ENCODE measurements at places on chromosomes 7 and 10. TPM values are rescaled to one million over a fixed set of nuclear protein-coding genes. Genes with fewer than 3 reads are reported as not detected.

DNA sequence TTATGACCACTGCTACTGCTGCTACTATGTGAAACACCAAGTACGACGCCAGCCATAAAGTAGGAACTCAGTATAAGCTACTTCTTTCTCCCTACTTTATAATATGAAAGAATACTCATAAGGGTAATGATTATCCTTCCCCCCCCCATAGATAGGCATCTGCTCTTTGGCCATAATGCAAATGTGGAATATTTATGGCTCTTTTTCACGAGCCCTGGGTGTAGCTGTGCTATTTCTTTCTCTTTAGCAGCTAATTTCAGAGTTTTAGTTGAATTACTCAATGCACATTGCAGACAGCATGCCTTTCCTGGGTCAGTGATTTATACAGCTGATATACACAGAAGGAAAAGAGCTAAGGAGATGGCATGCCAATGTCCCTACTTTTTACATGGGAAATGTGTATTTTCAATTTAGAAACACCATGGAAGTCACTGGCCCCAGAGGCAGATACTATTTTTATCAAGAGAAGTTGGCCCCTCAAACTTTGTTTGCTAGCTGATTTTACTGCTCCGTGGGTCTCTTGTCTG lies 234.1 kb upstream of the KIAA1217 start:
- no peak overlapping the region for H3K27ac ChIP-seq
- no peaks in the 10 kb centered on the region for H3K4me1 ChIP-seq

TEX47 gene
- not detected for total RNA-seq

- no peak overlapping the region for H3K4me3 ChIP-seq
- no peaks in the 10 kb centered on the region for H3K27me3 ChIP-seq
- no peaks in the 10 kb centered on the region for H3K4me1 ChIP-seq
- DNase-seq, result no peak
- H3K36me3 ChIP-seq, result no peaks in the 10 kb centered on the region
Observed at GRCh38 chr10:125911145-125911544, 14.8 kb downstream of the FANK1 start.

CNNM1 gene
- total RNA-seq, result 0.17 TPM

GBX1 gene
- not detected for total RNA-seq

- no peaks in the 10 kb centered on the region for H3K36me3 ChIP-seq
- H3K27ac ChIP-seq, result no peak overlapping the region
- no peak overlapping the region for H3K4me3 ChIP-seq
- H3K27me3 ChIP-seq, result no peaks in the 10 kb centered on the region
- no peaks in the 10 kb centered on the region for H3K4me1 ChIP-seq
Observed at GRCh38 chr7:83593921-83594475, 54.9 kb downstream of the SEMA3E start.

ATG9B gene
- total RNA-seq, result 3.8 TPM

DNA sequence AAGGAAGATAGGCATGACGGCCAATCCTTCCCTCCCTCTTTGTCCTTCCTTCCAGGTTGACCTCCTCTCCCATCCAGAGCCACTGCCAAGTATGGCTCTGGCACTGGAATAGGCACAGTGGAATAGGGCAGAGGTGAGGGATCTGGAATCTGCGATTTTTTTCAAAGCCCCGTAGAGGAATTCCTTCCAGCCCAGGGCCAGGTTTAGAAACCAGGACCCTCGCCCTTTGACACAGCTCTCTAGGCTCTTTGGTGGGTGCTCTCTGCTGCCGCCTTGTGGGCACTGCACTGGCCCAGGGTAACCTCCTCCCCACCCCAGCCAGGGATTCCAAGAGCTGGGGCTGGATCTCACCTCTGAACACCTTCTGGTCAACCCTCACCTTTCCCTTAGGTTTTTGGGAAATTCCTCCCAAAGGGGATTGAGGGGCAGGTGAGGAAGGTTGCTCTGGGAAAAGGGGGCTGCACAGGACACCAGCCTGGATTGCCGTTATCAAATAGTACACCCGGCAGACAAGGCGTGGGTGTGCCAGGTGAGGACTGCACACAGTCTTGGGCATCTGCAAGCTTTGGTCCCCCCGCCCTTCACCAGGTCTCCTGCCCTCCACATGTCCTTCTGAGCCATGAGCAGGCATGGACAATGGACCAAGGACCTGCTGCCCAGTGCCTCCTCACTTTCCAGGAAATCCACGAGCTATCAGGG lies 22.8 kb downstream of the C10orf105 start:
- no peaks in the 10 kb centered on the region for H3K36me3 ChIP-seq
- no peak overlapping the region for H3K27ac ChIP-seq
- peaks cover 73% of the 10 kb centered on the region for H3K4me1 ChIP-seq
- no peak overlapping the region for H3K4me3 ChIP-seq
- H3K27me3 ChIP-seq, result no peaks in the 10 kb centered on the region
- DNase-seq, result peak; percentile 90

- H3K36me3 ChIP-seq, result no peaks in the 10 kb centered on the region
- H3K27ac ChIP-seq, result peak overlapping the region; percentile 86
Observed at GRCh38 chr7:106065575-106066500, 46.3 kb downstream of the SYPL1 start.

DNA sequence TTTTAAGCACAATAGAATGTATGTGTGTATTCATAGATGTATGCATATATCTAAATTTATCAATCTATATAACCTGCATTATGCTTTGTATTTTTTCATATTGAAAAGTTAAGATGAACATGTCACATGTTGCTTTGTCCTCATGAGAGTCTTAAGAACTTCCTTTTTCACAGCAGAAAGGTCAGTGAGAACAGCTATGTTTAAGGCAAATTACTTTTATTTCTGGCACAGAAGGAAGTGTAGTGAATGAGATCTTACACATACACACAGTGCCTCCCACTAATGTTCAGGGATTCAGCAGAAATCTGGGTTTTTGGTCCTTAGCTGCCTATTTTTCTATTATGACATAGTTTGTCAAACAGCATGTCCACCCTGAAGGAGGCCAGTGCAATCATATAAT lies 134.8 kb downstream of the TMEM26 start:
- H3K27me3 ChIP-seq, result no peaks in the 10 kb centered on the region
- H3K4me1 ChIP-seq, result peaks cover 10% of the 10 kb centered on the region

GRCh38 chr7:121447243-121447910 lies 51.3 kb upstream of the FAM3C start:
- H3K27me3 ChIP-seq, result no peaks in the 10 kb centered on the region
- H3K4me3 ChIP-seq, result no peak overlapping the region
- H3K4me1 ChIP-seq, result peaks cover 3% of the 10 kb centered on the region
- DNase-seq, result no peak

GRCh38 chr10:54985732-54986131 lies 184.7 kb upstream of the PCDH15 start:
- no peaks in the 10 kb centered on the region for H3K4me1 ChIP-seq
- no peaks in the 10 kb centered on the region for H3K27me3 ChIP-seq
- no peak for DNase-seq

DNA sequence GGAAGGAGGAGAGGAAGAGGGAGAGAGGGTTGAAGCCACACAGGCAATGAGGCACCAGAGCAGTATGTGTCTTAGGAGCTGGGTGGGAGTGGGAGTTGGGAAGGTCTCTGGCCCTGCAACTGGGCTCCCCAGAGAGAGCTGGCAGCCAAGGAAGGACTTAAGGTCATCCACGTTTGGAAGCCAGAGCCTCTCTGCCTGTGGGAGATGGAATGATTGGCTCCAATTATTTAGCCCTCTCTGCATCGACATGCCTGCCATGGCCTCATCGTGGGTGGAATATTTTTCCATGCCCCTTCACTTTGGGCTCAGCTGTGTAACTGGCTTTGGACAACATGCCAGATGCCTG lies 478.5 kb downstream of the RPS24 start:
- H3K36me3 ChIP-seq, result no peaks in the 10 kb centered on the region
- no peak overlapping the region for H3K27ac ChIP-seq

SKIDA1 gene
- total RNA-seq, result 0.16 TPM

DNA sequence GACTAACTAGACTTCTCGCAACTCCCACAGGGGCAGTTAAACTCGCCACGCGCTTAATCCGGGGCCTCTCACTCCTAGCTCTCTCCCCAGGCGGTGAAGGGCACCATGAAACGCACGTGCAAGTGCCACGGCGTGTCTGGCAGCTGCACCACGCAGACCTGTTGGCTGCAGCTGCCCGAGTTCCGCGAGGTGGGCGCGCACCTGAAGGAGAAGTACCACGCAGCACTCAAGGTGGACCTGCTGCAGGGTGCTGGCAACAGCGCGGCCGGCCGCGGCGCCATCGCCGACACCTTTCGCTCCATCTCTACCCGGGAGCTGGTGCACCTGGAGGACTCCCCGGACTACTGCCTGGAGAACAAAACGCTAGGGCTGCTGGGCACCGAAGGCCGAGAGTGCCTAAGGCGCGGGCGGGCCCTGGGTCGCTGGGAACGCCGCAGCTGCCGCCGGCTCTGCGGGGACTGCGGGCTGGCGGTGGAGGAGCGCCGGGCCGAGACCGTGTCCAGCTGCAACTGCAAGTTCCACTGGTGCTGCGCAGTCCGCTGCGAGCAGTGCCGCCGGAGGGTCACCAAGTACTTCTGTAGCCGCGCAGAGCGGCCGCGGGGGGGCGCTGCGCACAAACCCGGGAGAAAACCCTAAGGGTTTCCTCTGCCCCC lies 19.5 kb downstream of the WNT8B start:
- peaks cover 21% of the 10 kb centered on the region for H3K4me1 ChIP-seq
- peaks cover 11% of the 10 kb centered on the region for H3K27me3 ChIP-seq
- H3K36me3 ChIP-seq, result no peaks in the 10 kb centered on the region
- H3K27ac ChIP-seq, result no peak overlapping the region
- peak overlapping the region; percentile 60 for H3K4me3 ChIP-seq

DNA sequence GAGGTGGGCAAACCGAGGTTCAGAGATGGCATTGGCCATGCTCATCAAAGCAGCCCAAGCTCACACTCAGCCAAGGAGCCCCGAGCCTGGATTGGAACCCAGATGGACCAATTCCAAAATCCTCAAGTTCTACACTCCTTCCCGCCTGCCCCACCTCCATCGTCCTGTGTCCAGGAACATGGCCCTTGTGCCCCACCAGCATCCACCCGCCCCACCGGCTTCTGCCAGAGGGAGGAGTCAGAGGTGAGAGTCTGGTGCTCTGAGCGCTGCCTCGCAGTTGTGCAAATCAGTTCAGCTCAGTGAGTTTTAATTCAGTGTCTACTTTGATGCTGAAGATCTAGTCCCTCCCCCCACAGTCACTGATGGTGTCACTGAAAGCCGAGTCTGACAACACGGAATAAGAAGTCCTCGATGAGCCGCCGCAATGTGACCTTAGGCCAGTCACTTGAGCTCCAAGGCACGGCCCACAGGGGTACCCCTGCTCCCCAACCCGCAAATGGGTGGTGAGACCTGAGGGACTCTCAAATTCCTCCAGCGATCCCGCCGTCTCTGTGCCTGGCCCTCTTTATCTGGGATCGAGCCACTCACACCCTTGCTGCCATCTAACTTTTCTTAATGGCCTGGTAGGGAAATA lies 26.3 kb downstream of the PRKAG2 start:
- H3K27ac ChIP-seq, result peak overlapping the region; percentile 49
- no peaks in the 10 kb centered on the region for H3K36me3 ChIP-seq
- no peaks in the 10 kb centered on the region for H3K27me3 ChIP-seq
- no peak for DNase-seq
- peak overlapping the region; percentile 61 for H3K4me3 ChIP-seq

DNA sequence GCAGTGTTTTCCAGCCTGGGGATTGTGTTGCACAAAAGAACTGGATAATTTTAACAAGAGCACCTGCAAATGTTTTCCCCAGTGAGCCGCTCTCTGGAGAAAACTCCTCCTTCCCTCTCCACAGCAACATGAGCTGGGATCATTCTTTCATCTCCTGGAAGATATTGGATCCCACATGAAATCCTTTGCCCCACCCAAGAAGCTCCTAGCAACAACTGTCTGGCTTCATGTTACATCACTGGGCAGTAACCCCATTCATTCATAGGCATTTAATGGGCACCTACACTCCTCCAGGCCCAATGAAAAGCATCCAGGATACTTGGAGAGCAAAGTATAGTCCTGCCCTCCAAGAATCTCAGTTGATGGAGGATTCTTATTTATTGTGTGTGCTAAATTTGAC lies 27.2 kb downstream of the LSM5 start:
- no peak overlapping the region for H3K27ac ChIP-seq
- no peaks in the 10 kb centered on the region for H3K36me3 ChIP-seq
- H3K27me3 ChIP-seq, result no peaks in the 10 kb centered on the region
- H3K4me3 ChIP-seq, result no peak overlapping the region
- no peaks in the 10 kb centered on the region for H3K4me1 ChIP-seq
- no peak for DNase-seq

- H3K27me3 ChIP-seq, result no peaks in the 10 kb centered on the region
- no peak overlapping the region for H3K4me3 ChIP-seq
- peaks cover 17% of the 10 kb centered on the region for H3K4me1 ChIP-seq
- DNase-seq, result peak; percentile 80
Observed at GRCh38 chr7:140607441-140607989, 33.1 kb downstream of the DENND2A start.

- peaks cover 11% of the 10 kb centered on the region for H3K27me3 ChIP-seq
- H3K27ac ChIP-seq, result no peak overlapping the region
- H3K36me3 ChIP-seq, result no peaks in the 10 kb centered on the region
- H3K4me3 ChIP-seq, result no peak overlapping the region
- peaks cover 23% of the 10 kb centered on the region for H3K4me1 ChIP-seq
Observed at GRCh38 chr7:148265896-148266295, 324.7 kb upstream of the C7orf33 start.

DNA sequence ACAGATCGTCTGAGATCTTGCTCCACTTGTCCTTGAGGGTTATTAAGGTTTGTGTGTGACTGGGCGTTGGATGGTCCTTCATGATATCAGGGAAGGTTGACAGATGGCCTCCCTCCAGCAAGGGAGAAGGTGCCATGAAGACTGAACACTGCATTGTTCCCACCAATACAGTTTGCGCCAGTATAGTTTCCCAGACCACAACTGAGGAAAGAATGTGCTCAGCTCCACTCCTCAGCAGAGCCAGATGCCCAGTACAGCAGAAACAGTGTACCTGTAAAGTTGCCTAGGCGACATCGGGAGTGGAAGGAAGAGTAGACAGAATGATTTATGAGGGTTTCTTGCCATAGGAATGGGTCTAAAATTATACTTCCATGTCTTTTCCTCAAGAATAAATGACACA lies 137.5 kb downstream of the ST7 start:
- H3K4me3 ChIP-seq, result no peak overlapping the region
- H3K27me3 ChIP-seq, result no peaks in the 10 kb centered on the region
- no peaks in the 10 kb centered on the region for H3K36me3 ChIP-seq
- H3K27ac ChIP-seq, result no peak overlapping the region
- H3K4me1 ChIP-seq, result peaks cover 30% of the 10 kb centered on the region
- DNase-seq, result no peak

DNA sequence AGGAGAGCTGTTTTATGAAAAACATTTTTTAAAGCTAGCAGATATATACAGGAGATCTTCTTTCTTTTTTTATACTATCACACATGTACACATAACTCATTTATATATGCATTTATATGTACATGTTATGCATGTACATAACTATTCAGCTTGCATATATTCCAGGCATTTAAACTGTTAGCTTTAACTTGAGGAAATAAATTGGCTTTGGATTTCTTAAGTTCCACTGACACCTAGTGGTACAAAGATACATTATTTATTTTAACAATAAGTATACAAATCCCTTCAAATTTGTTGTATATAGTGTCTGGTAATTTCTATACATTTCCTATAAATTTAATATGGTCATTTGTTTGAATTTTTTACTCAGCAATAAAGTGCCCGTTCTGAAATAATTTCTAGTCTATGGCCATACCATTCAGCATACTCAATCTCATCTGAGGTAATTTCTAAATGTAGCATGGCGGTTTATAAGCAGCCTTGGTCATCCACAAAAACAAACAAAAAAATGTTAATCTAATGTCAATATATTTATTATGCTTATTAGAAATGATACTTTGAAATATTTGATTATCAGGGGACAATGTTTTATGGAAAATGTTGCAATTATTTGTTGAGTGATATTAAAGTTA lies 11.6 kb downstream of the ZDHHC6 start:
- H3K4me3 ChIP-seq, result no peak overlapping the region
- peaks cover 49% of the 10 kb centered on the region for H3K36me3 ChIP-seq
- no peaks in the 10 kb centered on the region for H3K4me1 ChIP-seq
- no peak for DNase-seq
- no peak overlapping the region for H3K27ac ChIP-seq
- no peaks in the 10 kb centered on the region for H3K27me3 ChIP-seq

All from spleen (tissue), 13 donors.